ENCODE measurements at places on chromosomes 11 and 22.

- DNase-seq: peak; percentile 90
Measured at GRCh38 chr11:118907051-118908042, 18.4 kb downstream of the BCL9L start.

GRCh38 chr11:134032501-134033091 lies 36.3 kb upstream of the JAM3 start:
- DNase-seq: no peak

DNA sequence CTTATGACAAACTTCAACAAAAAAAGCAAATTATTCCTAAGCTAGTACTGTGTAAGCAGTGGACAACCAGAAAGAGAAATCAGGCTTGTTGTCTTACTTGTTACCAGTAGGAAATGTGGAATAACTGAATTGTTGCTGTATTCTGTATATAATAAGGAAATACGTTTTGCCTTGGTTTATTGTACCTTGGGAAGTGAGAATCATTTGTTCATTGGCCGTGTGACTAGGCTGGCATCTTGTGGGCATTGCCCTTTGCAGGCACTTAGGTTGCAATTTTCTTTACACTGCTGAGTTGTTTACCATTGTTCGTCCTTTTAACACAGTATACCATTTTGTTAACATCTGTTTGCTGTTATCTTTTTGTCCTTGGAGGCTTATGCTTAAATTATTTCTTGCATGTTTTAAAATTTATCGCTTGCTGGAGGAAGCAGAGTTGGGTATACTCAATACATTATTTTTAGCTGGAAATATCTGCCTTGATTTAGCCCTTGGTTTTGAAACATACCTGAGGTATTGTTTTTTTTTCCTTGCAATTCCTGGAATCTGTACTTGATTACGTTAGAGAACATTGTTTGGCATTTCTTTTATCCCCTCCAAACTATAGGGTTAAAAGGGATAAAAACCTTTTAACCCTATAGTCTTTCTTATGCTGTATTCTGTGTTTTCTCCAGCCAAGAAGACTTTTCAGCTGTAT lies 109.3 kb downstream of the DDX10 start:
- DNase-seq: no peak

- no peak for DNase-seq
Measured at GRCh38 chr11:59818572-59818971, 8.0 kb upstream of the MRPL16 start.

GRCh38 chr11:6202041-6202440 lies 3.0 kb downstream of the OR52W1 start:
- DNase-seq: no peak

DNA sequence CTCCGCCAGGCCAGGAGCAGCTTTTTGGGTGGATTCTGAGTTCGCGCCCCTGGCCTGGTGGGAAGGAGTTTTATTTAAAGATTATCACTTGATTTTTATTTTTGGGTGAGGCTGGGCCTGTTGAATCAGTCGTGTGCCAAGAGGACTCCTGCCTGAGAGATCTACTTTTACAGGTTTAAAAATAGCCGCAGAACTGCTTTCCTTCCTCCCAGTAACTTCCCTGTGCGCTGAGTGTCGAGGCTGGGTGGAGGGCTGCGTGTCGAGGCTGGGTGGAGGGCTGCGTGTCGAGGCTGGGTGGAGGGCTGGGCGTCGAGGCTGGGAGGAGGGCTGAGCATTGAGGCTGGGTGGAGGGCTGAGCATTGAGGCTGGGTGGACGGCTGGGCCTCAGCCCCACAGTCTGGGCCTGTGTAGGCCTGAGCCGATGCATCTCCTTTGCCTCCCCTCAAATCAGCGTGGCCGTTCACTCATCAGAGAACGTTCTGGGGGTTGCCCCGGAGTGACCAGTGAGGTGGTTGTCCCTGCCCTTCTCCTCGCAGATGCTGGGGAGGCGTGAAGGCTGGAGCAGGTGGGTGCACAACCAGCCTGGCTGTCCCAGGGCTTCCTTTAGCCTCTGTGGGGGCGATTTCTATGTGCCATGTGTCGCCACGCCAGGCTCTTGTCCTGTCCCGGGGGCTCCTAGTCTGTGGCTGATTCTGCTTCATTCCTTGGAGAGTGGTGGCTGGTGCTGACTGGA lies 30.1 kb downstream of the GRAMD4 start:
- no peak for DNase-seq

DNA sequence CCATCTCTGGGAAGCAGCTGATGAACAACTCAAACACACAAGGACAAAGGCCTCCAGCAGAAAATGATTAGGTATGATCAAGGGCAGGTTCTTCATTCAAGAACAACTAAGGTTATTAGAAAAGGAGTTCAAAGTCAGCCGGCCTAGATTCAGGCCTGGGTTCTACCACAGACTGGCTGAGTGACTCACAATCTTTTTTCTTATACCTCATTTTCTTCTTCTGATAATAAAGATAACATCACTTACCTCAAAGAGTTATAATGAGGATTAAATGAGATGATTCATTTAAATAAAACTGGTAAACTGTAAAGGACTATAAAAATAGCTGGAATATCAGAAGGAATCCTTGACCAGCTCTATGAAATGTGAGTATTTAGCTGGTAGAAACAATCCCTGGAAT lies 49.3 kb upstream of the PPP2R1B start:
- DNase-seq: no peak

DNA sequence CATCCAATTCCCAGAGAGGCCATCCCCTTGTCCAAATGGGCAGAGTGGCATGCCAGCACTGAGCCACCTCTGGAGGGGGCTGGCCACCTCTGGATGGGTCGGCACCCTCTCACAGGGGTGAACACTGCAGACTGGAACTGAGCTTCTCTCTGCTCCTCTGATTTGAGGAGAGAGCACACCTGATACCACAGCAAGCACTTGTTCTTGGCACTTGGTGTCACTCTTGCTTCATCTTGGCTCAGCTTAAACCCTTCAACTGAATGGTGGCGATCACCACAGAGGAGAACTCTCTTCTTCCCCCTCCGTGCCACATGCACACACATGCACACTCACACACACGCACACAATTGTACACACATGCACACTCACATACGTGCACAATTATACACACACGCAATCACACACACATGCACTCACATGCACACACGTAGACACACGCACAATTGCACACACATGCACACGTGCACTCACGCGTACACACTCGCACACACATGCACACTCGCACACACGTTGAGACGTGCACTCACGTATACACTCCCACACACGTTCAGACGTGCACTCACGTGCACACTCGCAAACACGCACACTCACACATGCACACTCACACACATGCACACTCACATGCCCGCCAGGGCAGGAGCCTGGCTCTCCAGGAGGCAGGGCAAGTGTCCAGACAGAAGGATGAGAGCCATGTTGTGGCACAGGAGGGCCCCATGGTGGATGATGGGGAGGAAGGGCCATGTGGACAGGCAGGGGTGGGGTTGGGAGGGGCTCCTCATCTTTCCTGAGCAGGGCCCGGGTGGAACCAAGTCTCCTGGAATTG lies 23.4 kb downstream of the OVOL1 start:
- no peak for DNase-seq

DNA sequence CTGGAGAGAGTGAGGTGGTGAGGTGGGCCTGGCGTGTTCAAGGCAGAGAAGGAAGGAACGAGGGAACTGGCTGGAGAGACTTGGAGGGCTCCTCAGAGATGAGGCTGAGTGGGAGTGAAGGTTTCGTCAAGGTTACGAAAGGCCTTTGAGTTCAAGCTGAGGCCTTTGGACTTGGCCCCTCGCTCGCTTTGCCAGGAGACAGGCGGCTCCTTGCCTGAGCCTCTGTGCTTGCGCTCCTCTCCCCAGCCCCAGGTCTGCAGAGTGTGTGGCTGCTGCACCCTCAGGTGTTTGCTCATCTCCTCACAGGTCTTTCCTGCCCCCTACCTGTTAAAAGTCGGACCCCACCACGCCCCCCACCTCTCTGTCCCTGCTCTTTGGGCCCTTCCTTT lies 91.6 kb downstream of the ATXN10 start:
- no peak for DNase-seq

DNA sequence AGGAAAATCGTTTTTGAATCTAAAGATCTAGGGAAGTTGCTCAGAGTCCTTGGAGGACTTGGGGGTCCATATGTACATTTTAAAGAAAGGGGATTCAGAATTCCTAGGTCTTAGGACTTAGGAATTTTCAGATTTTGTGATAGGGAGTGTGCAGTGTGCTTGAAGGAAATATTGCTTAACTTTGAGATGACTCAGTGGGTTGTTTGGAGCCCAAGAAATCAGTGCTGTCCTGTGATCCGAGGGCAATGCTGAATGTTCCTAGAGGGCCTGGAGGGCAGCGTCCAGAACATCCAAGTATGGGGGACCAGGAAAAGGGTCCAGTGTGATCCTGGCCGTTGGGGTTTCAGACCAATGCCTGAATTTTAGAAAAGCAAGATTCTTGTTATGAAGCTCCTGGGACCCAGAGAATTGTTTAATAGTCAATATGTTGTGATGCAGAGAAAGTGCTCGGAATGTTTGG lies 3.1 kb upstream of the IGF2 start:
- DNase-seq: no peak

- DNase-seq: peak; percentile 31
Measured at GRCh38 chr11:95338430-95338991, 107.5 kb upstream of the SESN3 start.

GRCh38 chr11:96332126-96332771 lies 10.7 kb downstream of the MAML2 start:
- DNase-seq: no peak

- DNase-seq: no peak
Measured at GRCh38 chr11:125591649-125592304, 875 bp upstream of the STT3A start.

DNA sequence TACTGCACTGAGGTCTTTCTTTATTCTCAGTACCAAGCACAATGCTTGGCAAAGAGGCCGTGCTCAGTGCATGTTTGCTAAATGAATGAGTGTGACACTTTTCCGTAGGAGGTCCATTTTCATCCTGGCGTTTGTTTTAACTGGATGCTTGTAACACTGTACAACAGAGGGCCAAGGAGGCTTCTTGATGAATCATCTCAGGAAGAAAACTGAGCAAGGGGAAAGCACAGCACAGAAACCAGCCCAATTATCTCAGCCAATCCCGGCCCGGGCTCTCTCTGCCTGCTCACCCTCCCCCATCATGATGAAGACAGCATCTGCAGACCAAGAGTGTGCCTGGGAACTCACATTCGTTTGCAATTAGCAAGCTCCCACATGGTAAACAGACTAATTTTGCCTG lies 570.3 kb downstream of the OPCML start:
- DNase-seq: no peak

- peak; percentile 52 for DNase-seq
Measured at GRCh38 chr11:2156416-2157182, 4.4 kb downstream of the INS start.

DNA sequence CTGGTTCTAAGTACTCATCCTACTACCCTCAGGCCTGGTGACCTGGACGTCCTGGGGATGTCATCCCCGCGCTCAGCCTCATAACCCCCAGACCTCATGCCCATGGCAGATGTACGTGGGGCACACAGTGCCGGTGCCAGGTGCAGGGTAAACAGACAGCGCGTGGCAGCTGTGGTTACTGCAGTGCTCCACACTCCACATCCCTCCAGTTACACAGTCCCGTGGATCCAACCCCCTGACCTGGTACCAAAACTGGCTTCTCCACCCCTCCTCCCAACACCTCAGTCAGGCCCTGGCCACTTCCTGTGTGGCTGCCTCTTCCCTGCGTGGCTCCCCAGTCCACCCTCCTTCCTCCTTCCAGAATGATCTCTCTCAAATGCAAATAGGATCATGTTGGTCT lies 95.2 kb downstream of the DSCAML1 start:
- no peak for DNase-seq

GRCh38 chr11:116109228-116109627 lies 605.0 kb upstream of the CADM1 start:
- DNase-seq: no peak

GRCh38 chr11:46366260-46366659 lies 15.2 kb upstream of the MDK start:
- DNase-seq: no peak

- DNase-seq: no peak
Measured at GRCh38 chr22:42682113-42682851, 33.1 kb upstream of the CYB5R3 start.

- no peak for DNase-seq
Measured at GRCh38 chr11:11245453-11245852, 107.6 kb downstream of the CSNK2A3 start.

DNA sequence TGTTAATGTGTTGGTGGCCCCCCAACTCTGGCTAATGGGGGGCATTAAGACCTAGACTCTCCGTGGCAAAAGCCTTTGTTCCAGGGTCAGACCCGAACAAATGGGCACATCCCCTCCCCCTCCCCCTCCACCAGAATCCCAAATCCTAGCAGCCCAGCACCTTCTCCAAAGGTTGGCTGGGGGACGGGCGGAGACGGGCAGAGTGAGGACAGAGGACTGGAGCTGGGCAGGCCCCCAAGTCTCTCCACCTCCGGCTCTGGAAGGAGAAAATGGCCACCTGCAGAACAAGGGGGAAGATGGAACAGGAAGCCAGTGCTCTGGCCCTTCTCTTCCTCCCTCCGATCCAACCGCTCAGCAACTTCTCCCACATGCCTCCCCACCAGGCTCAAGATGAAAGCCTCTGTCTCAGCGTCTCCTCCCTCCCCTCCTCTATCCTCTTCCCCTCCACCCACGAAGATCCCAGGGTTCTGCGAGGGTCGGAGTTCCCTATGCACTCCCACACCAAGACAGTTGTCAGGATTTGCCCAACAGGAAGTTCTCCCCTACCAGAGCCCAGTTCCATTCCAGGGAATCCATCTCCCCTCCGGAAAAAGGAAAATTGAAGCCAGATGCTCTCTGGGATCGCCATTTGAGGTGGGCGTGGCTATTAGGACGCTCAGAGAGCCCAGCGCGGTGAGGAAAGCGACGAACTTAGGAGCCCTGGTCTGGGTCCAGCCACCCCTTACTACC lies 20.1 kb downstream of the ADA2 start:
- no peak for DNase-seq

GRCh38 chr11:1946812-1947484 lies at the start of gene MRPL23:
MRPL23 (plus strand) TSS chr11:1947332; CDS start chr11:1947363, 31 bp downstream.
- no peak for DNase-seq
